Stimulated activated CD8-positive, alpha-beta memory T cell treated with anti-CD3 and anti-CD28 coated beads, Interleukin-7, amount 100 ng/mL, for 1 hour (primary cell): ENCODE measurements at places on chromosomes 2 and 18.

- DNase-seq, result no peak
Observed at GRCh38 chr2:113283704-113284284, 5.1 kb upstream of the PAX8 start.

DNA sequence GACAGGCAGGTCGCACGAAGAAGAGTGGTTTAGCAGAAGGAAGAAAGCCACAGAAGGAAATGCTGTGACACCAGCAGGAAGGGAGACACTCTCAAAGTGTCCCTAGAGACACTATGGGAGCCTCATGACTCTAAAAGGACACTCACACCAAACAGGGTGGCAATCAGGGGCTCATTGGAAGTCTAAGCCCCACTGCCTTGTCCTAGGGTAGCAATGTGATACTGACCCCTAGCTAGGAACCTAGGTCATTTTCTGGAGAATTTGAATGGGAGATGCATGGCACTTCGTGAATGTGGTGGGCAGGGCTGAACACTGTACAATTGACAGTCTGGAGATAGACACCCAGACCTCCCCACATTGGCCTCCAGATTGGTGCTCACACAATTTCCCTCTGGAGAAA, 385.0 kb downstream of the EIPR1 start:
- no peak for DNase-seq

- DNase-seq, result no peak
Observed at GRCh38 chr2:191030521-191031154, 16.7 kb upstream of the STAT1 start.

GRCh38 chr2:224894356-224894755, 147.9 kb downstream of the DOCK10 start:
- DNase-seq, result no peak

- peak; percentile 23 for DNase-seq
Observed at GRCh38 chr18:63788447-63789096, 13.4 kb downstream of the SERPINB7 start.

DNA sequence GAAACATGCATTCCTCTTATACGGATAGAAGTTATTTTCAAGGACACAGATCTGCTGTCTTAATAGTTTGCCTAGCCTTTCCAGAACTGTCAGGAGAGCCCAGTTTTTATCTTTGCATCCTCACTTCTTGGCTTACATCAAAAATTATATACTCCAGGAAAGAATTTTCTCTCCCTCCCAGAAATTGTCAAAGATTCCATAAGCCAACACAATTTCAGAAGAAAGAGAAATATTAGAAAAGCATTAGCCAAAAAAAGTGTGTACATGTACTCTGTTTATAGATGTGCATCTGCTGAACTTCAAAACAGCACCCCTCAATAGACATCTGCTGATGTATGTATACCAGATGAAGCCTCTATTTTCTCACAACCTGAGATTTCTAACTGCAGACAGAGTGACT, 210.4 kb downstream of the METTL4 start:
- DNase-seq, result no peak

DNA sequence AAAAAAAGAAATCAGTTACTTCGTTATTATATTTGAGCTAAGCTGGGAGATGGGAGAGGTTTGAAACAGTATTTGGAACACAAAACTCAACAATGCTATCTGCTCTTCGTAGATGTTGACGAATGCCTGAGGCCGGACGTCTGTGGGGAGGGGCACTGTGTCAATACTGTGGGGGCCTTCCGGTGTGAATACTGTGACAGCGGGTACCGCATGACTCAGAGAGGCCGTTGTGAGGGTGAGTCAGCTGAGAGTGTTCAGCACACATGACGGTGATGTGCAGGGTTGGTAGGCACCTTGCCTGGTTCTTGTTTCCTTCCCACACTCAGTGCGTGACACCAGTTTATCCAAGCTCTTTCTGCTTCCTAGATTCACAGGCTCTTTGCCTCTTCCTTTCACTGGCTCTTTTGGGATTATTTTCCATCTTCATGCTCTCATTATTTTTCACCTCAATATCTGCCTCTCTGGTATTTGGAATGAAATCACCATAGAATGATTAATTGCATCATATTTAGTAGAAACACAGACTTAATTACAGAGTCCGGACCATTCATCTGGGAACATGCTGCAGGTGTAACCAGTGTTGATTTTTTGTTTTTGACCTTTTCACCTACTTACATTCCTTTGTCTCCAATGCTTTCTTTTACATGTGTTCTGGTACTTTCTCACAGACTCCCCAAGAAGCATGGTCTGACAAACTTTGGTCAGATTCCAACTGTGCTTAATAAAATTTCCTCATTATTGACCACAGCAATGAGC, 200.6 kb upstream of the RASGRP3 start:
- peak; percentile 6 for DNase-seq

DNA sequence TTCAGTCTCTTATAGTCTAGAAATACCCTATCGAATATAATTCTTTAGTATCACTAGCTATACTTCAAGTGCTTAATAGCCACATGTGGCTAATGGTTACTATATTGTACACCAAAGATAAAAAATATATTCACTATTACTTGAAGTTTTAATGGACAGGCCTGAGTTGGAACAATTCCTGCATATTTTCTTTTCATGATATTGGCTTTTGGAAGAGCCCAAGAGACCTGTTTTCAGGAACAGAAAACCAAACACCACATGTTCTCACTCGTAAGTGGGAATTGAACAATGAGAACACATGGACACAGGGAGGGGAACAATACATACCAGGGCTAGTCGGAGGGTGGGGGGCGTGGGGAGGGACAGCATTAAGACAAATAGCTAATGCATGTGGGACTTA, 334.4 kb upstream of the TRIB2 start:
- no peak for DNase-seq

DNA sequence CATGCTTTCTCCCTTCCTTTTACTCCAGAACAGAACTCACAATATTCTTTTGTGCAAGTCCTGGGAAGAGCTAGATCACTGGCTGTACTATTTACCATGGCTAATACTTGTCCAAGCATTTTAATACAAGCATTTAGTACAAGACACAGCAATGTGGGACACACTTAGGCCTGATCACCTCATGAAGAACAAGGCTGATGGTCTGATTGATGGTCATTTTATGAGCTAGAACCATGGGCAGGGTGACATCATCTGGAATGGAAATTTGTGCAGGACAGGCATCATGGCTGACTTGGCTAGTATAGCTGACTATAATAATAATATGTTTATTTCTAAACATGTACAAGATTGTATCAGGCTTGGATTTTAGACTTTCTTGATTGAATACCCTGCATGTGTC, 374.2 kb upstream of the HNMT start:
- no peak for DNase-seq

GRCh38 chr2:115036818-115037217, 594.4 kb downstream of the DPP10 start:
- no peak for DNase-seq

GRCh38 chr18:50594942-50595341, 35.1 kb downstream of the MAPK4 start:
- DNase-seq, result no peak

DNA sequence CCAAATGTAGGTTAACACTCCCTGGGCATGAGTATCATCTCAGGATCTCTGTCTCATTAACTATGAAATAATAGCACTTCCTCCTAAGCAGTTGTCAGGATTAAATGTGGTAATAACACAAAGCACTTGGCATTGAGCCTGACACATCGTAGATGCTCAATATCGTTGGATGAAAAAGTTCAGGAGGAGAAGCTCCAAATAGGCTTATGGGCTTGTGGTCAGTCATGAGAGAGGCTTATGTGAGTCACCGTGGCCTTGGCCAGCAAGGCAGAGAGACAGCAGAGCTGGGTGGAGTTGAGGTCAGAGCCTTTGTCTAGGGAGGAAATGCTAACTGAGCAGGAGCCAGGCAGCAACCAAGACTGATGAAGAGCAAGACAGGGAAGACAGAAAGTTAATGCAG, 68.3 kb upstream of the PPM1B start:
- no peak for DNase-seq

GRCh38 chr18:79704631-79705030, 25.0 kb downstream of the CTDP1 start:
- no peak for DNase-seq

DNA sequence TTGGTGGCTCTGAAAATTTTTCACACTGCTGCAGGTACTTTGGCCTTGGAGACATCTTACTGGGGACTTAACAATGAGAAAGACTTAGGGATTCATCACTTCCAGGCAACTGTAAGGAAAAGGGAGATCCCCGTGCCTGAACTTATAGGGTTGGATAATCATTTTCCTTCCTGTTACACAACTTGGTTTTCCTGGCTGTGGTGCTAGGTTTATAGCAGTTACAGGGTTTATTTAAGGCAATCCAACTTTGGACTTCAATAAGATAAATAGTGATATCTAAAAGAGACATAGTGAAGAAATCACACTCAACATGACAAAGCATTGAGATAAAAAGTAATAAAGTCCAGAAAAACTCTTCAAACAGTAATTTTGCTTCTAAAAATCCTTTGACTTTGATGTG, 70.2 kb upstream of the RAPH1 start:
- DNase-seq, result no peak

DNA sequence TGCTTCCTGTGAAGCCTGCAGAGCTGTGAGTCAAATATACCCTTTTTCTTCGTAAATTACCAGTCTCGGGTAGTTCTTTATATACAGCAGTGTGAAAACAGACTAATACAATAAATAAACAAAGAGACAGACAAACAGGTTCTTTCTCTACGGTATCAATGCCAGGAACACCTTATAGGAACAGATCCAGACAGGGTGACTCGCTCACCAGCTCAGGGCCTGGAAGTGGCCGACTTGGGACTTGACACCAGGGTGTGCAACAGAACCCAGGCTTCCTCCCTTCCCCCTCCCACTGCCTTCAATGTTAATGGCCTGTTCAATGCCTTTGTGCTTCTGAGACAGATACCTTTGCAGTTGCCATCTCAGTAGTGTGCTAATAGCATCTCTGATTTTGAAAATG, 309.5 kb downstream of the ALK start:
- DNase-seq, result no peak

DNA sequence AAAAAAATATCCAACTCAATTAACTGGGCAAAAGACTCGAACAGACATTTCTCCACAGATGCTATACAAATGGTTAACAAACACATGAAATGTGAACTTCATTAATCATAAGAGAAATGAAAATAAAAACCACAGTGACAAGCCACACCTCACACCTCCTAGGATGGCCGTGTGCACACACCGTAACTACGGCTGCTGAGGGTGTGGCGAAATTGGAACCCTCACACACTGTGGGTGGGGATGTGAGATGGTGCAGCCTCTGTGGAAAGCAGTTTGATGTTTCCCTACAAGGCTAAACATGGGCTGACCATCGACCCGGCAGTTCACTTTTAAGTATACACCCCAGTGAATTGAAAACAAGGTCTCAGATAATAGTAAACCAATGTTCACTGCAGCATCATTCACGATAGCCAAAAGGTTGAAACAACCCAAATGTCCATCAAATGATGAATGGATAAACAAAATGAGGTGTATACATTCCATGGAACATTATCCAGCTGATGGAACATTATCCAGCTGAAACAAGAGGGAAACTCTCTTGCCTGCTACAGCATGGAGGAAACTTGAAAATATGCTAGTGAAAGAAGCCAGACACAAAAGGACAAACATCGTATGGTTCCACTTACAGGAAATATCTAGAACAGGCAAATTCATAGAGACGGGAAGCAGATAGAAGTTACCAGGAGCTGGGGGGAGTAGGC, 32.2 kb downstream of the ZAP70 start:
- DNase-seq, result no peak

DNA sequence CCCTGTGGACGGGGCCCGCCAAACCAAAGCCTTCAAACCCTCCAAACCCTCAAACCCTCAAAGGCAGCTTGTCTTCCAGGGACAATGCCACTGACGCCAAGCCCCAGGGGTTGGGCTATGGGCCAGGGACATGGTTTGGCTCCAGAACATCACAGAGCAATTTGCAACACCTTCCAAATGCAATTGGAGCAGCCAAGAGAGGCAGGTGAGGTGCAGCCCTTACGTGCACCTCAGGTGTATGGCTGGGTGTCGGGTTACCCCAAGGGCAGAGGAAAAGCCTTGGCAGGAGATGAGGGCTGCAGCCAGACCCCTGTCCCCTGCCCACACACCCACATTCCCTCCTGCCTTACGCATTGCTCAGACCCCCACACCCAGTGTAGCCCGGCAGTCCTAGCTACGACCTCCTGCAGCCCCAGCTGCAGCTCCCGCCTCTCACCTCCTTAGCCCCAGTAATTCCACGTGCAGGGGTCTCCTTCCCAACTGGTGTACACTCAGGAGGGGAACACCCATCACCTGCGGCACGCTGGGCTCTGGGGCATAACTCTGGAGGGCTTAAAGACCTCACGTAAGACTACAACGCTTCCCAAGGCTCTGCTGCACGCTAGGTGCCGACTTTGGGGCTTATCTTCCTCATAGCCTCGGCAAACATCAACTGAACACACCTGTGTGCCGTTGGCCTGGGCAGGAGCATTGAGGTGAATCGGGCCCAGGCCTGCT, 88.7 kb downstream of the TFCP2L1 start:
- DNase-seq, result no peak

DNA sequence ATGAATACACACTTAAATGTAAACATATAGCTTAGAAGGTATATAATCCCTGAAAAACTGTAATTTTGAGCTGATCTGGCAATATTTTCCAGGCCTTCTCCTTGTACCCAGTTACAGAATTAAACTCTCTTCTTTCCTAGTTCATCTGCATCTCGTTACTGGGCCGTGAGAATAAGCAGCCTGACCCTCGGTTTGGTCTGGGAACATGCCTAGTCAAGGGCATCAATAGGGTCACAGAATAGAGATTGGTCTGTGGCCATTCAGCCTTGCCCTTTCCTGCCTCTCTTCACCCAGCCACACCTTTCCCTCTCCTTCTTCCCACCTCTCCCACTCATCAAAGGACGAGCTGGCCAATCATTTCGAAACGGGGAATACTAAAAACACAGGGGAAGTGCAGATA, 27.3 kb downstream of the SULT1C2 start:
- DNase-seq, result no peak

DNA sequence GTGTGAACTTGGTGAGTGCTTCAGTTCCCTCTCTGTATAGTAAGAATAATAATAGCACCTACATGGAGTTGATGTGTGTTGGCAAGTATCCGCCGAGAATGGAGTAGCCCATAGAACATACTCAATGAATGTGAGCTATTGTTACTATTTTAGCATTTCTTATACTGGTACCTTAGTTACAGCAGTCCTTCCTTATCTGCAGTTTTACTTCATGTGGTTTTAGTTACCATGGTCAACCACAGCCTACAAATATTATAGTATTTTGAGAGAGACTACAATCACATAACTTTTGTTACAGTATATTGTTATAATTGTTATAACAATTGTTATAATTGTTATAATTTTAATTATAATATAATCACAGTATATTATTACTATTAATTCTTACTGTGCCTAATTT, 152.5 kb upstream of the RASGRP3 start:
- DNase-seq, result no peak

- DNase-seq, result no peak
Observed at GRCh38 chr2:54067851-54068375, 47.5 kb upstream of the ACYP2 start.

DNA sequence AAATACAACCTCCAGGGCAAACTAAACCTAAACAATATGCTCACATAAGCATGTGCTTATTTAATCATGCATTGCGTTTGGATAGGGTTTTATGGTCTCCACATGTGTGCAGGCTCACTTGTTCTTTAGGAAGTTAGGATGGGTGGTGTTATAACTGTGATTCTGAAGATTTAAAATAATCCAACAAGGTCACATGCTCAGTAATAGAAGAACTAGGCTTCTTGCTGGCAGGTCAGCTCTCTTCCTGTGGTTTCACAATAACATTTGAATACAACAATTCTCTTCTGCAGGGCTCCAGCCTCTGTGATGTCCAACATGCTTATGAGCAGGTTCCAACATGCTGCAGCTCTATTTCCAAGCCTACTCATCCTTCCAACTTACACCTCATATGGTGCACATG, 84.0 kb downstream of the MYL12B start:
- no peak for DNase-seq

GRCh38 chr2:165895974-165896373, 57.6 kb downstream of the TTC21B start:
- no peak for DNase-seq
